ENCODE measurements at places on chromosomes 2 and 18.

GRCh38 chr18:45521777-45522176 lies 93.5 kb upstream of the SLC14A2 start:
- no peak for DNase-seq

GRCh38 chr2:166413255-166413654 lies 37.5 kb upstream of the SCN9A start:
- no peak for DNase-seq

GRCh38 chr18:26746826-26747475 lies 118.6 kb downstream of the AQP4 start:
- no peak for DNase-seq

DNA sequence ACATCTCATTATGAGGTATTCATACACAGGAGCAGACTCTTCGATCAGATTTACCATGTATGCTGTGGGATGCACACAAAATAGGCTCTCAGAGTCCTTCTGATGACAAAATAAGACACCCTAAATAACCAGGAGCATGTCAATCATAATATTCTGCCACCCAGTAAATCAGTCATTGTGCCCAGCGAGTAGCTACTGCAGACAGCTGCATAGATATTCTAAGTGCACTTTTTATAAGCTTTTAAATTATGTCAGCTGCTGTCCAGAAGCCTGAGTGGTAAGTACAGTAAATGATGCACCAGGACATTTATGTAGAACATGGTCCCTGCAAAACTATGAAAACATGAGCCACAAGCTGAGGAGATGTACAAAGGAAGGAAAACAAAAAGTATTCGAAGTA lies 102.9 kb downstream of the CCDC141 start:
- no peak for DNase-seq

DNA sequence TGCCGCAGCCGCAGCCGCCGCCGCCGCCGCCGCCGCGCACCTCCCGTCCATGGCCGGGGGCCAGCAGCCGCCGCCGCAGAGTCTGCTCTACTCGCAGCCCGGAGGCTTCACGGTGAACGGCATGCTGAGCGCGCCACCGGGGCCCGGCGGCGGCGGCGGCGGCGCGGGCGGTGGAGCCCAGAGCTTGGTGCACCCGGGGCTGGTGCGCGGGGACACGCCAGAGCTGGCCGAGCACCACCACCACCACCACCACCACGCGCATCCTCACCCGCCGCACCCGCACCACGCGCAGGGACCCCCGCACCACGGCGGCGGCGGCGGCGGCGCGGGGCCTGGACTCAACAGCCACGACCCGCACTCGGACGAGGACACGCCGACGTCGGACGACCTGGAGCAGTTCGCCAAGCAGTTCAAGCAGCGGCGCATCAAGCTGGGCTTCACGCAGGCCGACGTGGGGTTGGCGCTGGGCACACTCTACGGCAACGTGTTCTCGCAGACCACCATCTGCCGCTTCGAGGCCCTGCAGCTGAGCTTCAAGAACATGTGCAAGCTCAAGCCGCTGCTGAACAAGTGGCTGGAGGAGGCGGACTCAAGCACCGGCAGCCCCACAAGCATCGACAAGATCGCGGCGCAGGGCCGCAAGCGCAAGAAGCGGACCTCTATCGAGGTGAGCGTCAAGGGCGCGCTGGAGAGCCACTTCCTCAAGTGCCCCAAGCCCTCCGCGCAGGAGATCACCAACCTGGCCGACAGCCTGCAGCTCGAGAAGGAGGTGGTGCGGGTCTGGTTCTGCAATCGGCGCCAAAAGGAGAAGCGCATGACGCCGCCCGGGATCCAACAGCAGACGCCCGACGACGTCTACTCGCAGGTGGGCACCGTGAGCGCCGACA lies 2.4 kb downstream of the POU3F3 start:
- no peak for DNase-seq

GRCh38 chr2:203022751-203023150 lies 8.1 kb downstream of the NBEAL1 start:
- DNase-seq = no peak

DNA sequence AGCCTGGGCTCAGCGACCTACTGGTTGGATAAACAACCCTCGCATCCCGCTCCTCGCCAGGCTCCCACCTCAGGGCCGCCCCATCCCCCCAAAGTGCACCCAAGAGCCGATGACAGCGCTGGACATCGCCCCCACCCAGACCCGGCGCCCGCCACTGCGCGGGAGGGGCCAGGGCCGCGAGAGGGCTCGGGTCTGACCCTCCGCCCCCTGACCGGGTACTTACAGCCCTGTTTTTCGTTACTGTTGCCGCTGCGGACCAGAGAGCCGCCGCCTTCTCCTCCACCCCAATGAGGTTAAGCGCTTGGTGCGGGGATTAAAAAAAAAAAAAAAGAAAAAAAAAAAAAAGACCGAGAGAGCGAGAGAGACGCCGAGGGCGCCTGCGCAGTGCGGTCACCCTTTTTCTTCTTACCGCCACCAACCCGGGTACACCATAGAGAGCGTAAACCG lies at the start of gene CLASP1:
CLASP1 (minus strand) TSS at position 314 of the 447 bp plus-strand sequence. CDS start 43,567 bp downstream, outside the sequence.
- DNase-seq = no peak

GRCh38 chr2:208565690-208566416 lies 159.3 kb downstream of the PTH2R start:
- DNase-seq = no peak

- no peak for DNase-seq
These were observed 9.0 kb downstream of the CUL3 start for GRCh38 chr2:224576088-224576715.

GRCh38 chr2:134505446-134505845 lies 213.4 kb downstream of the TMEM163 start:
- no peak for DNase-seq

DNA sequence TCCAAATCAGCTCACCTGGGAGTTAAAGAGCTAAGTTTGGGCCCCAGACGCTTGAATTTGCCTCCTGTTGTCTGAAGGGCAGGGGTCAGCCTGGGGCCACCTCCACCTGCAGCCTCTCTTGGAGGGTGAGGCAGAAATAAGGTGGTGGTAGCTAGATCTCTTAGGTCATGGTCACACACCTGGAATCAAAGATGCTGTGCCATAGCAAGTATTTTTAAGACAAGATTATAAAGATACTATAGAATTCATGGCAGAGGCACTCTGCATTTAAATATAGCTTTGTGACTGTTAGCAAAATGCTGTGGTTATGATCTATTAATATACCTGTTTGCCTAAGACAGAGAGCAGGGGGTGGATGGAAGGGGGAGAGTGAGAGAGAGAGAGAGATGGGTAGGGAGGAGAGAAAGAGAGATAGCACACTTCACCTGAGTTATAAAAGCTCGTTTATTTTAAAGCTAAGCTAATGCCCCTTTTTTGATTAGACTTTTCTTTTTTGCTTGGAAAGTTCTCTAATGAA lies 242.7 kb downstream of the TMEM182 start:
- DNase-seq = no peak

- DNase-seq = no peak
These were observed 62.1 kb upstream of the ZNF516 start for GRCh38 chr18:76557026-76557575.

DNA sequence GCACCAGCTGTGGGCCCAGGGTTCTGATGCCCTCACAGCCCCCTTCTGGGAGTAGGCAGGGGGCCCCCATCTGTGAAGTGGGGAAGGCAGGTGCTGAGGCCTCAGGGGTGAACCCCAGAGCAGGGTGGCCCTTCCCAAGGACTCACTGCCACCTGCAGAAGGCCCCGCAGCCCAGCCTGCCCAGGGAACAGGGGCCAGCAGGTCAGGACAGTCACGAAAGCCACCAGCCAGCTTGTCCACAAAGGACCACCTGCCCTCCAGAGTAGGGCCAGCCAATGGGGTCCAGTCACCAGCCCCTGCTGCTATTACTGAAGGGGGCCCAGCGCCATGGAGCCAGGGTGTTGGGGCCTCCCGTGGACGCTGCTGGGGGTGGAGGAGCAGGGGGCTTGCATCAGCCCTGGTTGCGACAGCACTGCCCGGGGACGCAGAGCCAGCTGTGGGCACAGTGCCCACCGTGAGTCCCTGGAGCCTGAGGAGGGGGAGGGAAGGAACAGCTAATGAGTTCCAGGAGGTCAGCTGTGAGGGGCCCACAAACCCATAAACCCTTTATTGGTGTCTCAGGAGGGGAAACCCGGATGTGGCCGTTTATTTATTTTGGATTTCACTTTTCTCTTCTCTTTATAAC lies 11.5 kb upstream of the SNED1 start:
- DNase-seq = peak; percentile 75

- no peak for DNase-seq
These were observed 37.4 kb downstream of the RTN4 start for GRCh38 chr2:55012672-55013484.

- DNase-seq = no peak
These were observed 42.2 kb downstream of the MERTK start for GRCh38 chr2:111940333-111941196.

GRCh38 chr2:233473878-233474277 lies 92.7 kb downstream of the USP40 start:
- no peak for DNase-seq

DNA sequence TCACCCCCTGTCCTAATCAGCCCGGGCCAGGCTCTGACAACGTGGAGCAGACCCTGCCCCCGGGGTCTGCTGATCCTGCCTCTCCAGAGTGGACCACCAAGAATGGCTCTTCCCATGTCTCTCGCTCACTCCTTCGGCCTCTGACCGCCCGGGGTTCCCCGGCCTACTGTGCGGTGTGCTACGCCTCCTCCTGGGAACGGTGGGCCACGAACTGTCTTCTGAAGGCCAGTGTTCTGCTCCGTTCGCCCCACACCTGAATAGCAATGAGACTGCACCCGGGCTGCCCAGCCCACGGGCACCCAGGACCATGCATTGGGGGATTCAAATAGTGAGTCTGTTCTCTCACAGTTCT lies 189.7 kb downstream of the TWIST2 start:
- DNase-seq = no peak

DNA sequence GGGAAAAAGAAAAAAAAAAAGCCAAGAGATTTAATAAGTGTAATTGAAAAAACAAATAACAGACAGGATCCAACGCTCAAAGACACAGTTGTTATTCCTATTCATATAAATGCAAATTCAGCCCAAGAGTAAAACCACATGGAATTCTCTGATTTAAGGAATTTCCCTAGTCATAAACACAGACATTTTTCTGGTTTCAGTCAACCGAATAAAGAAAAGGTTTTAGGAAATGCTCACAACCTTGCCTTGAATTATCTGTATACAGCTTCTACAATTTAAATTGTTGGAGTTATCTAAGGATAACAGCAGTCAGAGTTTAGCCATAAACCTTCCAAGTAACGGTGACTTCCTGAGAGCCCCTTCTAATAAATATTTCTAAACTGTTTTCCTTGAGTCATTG lies 122.7 kb downstream of the VWC2L start:
- DNase-seq = no peak

- no peak for DNase-seq
These were observed 352.0 kb downstream of the TNS1 start for GRCh38 chr2:217650716-217651360.

- DNase-seq = no peak
These were observed 1539.8 kb upstream of the PIK3C3 start for GRCh38 chr18:40415176-40415791.

DNA sequence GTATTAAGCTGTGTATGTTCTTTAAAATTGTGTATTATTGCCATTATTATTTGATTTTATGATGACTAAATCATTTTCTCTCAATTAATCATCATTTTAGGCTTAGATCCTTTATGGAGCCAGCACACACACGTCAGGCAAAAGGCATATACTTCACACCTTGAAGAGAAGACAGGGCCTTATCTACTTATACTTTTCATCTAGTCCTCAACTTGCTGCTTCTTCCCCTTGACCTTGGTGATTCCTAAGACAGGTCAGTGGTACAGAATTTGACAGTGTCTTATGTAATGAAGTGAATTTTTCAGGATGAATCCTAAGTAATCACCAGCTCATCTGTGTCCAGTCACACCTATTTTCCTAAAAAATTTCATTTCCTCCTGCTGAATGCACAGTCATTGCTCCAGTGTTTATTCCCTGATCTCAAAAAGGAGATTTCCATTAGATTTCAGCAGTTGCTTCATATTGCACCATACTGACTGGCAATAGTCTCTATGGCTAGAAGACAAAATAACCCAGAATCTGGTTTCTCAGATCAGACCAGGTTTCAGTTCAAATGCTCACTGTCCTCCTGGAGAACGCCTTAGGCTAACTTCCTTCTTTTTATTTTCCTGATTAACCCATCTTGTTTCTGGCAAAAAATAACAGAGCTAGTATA lies 235.7 kb downstream of the PTH2R start:
- no peak for DNase-seq

DNA sequence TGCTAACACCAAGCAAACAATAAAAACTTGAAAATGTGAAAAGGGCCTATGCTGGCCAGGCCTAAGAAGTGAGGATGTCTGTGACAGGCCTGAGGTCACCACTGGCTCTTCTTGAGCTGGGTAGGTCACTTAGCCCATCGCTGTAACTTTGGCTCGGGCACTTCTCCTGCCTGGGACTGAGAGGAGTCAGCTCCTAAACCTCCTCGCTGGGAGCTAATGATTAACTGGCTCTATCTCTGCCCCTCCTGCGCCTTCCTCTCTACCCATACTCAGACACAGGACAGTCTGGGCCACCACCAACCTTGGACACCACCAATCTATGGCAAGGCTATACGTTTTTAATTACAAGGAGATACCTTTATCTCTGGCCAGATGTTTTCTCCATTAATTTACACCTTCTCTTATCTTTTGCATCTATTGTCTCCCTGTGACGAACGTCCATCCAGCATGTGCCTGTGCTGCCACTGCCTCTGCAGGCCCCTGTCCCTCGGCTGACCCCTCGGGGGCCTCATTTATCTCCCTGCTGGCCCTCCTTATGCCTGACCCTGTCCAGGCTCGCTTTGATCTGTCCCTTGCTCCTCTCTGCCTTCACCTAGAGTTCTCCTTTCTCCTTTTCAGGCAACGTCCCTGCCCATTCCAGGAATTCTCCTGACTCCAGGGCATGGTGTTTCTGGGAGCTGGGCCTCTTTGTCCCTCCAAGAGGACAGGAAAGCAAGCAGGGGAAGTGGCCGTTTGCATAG lies 149.1 kb upstream of the GATA6 start:
- no peak for DNase-seq

DNA sequence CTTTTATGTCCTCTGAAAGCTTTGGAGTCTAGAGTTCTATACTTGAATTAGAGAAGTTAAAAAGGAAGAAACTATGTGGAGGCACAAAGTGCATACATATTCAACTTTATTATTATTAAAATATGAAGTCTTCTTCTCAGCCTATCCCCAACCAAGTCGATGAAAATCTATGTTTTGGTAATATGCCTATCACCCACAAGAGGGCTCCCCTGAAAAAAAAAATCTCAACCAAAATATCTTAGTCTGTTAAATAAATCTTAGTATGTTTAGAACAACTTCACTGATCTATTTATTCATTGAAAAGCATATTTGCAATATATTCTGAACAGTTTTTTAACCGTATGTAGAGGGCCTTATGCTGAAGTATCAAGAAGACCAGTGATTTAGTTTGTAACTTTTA lies 804.5 kb downstream of the TDRD15 start:
- DNase-seq = no peak
